ENCODE measurements at places on chromosomes 7 and 10. TPM values are rescaled to one million over a fixed set of nuclear protein-coding genes. Genes with fewer than 3 reads are reported as not detected.

GRCh38 chr10:50152792-50153272 lies 85.1 kb downstream of the WASHC2A start:
- H3K36me3 ChIP-seq: no peaks in the 10 kb centered on the region
- H3K27me3 ChIP-seq: no peaks in the 10 kb centered on the region
- peak overlapping the region; percentile 31 for H3K4me3 ChIP-seq

The HOXA5 gene
- 7.5 TPM for polyA plus RNA-seq

GRCh38 chr10:71347587-71348395 lies 28.7 kb downstream of the SLC29A3 start:
- peak; percentile 61 for DNase-seq
- no peak overlapping the region for H3K4me3 ChIP-seq
- peak overlapping the region; percentile 37 for H3K27ac ChIP-seq

DNA sequence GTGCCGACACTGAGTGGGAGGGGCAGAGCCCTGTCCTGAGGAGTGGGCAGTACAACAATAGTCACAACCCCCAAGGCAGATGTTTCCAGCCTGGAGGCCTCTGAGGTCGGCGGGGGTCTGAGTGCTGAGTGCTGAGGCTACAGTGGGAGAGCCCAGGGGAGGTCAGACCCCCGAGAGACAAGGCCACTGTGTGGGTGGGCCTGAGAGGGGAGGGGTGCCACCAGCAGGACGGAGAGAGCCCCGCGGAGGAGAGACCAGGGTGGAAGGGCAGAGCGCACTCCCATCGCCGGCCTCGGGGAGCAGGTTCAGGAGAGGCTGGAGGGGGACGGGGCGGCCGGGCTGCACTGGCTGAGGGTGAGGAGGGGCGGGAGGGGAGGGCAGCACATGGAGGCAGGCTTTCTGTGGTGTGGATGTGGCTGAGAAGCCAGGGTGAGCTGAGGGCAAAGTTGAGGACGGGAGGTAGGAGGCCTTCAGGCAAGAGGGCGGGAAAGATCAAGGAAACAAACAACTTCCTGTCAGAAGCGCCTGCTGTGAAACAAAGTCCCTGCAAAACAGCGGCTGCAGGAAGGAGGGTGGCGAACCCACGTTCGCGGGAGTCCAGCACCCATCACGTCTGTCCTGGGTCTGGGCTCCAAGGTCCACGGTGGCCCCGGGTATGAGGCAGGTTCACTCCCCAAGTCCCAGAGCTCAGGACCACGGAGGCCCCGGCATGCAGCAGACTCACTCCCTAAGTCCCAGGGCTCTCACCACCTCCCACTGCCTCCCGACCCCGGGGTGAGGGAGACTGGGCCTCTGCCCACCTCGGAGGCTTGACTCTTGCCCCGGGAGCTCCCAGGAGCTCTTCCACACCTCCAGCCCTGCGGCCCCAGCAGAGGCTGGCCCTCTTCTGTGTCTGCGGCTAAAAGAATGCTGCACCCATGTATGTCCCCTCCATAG lies 76.8 kb upstream of the NKX6-2 start:
- peaks cover 6% of the 10 kb centered on the region for H3K4me1 ChIP-seq
- H3K4me3 ChIP-seq: no peak overlapping the region
- peaks cover 5% of the 10 kb centered on the region for H3K36me3 ChIP-seq

- H3K4me1 ChIP-seq: no peaks in the 10 kb centered on the region
- no peaks in the 10 kb centered on the region for H3K27me3 ChIP-seq
- H3K36me3 ChIP-seq: no peaks in the 10 kb centered on the region
- DNase-seq: peak; percentile 12
- no peak overlapping the region for H3K4me3 ChIP-seq
These were observed 107.3 kb downstream of the TPK1 start for GRCh38 chr7:144728551-144728950.

DNA sequence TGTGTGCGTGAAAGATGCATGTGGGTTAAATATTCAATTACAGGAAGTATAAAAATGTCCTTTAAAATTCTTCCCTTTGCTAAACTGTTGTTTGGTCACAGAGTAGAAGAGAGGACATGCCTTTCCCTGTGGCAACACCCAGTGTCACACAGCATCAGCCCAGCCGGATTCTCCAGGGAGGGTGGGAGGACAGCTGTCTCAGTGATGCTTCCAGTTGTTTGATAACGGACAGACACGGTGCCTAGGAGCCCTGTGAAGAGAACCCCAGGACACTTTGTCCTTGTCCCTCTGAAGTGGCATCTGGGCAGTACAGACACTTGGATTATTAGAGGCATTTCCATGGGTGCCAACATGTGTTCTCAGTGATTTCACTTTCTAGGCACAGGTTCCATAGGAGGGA lies 306.6 kb upstream of the LRGUK start:
- DNase-seq: no peak
- no peak overlapping the region for H3K4me3 ChIP-seq
- no peak overlapping the region for H3K27ac ChIP-seq
- H3K36me3 ChIP-seq: peaks cover 3% of the 10 kb centered on the region

- peaks cover 100% of the 10 kb centered on the region for H3K4me1 ChIP-seq
- no peaks in the 10 kb centered on the region for H3K27me3 ChIP-seq
- peaks cover 24% of the 10 kb centered on the region for H3K36me3 ChIP-seq
These were observed 7.3 kb downstream of the TRIM8 start for GRCh38 chr10:102651455-102652169.

The CYP26C1 gene
- polyA plus RNA-seq: not detected

All from stomach (tissue), 19 donors.